Brain (organoid and tissue), 16 donors: ENCODE measurements at places on chromosomes 3 and 15.

GRCh38 chr3:46334741-46335478 is 19.0 kb upstream of the CCR2 start:
- DNase-seq = no peak

GRCh38 chr3:11006986-11007933 is 14.7 kb downstream of the SLC6A1 start:
- no peak for DNase-seq

GRCh38 chr15:60835974-60836373 is 357.0 kb upstream of the ICE2 start:
- DNase-seq = no peak

GRCh38 chr3:132630612-132631011 is 29.0 kb downstream of the ACAD11 start:
- DNase-seq = no peak

GRCh38 chr15:74569731-74570070 is 28.7 kb downstream of the ARID3B start:
- no peak for DNase-seq

DNA sequence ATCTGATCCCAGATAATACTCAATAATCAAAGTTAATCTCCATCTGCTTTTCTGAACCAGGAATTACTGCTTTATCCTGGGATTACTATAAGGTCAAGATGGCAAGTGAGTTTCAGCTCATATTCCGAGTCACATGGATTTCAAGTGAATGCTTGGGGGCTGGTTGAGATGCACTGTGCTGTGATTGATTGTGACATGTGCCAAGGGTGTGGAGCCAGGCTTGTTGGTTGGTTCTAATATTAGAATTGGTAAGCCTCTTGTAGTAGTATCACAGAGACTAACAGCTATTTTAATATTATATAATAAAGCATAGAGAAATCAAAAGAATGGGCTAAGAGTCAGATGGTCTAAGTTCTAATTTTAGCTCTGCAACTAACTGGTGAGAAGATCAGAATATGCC is 74.2 kb upstream of the ICE2 start:
- DNase-seq = no peak

DNA sequence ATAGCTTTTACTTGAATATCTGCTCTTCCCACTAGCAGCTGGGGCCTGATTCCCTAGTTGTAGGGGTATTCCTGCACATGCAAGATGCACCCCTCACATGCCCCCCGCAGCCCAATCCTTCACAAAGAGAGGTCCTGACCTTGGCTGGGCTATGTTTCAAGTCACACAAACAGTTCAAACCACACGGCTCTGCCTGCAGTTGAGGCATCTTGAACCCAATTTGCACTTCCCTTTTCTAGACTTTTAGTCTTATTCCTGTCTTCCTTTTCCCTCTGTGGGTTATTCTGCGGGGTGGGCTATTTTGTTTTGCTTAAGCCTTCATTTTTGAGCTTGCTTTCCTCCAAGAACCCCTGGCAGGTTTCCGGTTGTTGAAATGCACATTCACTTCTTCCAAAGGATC is 13.3 kb upstream of the CCR1 start:
- no peak for DNase-seq

DNA sequence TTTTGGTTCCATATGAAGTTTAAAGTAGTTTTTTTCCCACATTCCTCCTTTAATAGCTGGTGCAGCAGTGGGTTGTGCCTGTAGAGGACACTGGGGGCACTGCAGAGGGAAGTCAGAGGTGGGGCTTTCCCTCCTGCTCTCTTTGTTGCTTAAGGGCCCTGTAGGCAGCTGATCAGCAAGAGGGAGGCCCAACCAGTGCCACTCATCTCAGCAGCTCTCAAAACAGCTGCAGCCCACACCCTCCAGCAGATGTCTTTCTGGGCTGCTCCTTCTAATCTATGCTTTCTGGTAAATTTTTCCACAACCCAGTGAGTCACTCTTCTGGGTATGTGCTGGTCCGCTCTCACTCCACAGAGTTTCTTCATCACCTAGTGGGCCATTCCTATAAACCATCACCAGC is 263.8 kb downstream of the FEZF2 start:
- DNase-seq = no peak

- no peak for DNase-seq
These were observed 11.7 kb downstream of the SLC30A4 start for GRCh38 chr15:45510758-45511280.

DNA sequence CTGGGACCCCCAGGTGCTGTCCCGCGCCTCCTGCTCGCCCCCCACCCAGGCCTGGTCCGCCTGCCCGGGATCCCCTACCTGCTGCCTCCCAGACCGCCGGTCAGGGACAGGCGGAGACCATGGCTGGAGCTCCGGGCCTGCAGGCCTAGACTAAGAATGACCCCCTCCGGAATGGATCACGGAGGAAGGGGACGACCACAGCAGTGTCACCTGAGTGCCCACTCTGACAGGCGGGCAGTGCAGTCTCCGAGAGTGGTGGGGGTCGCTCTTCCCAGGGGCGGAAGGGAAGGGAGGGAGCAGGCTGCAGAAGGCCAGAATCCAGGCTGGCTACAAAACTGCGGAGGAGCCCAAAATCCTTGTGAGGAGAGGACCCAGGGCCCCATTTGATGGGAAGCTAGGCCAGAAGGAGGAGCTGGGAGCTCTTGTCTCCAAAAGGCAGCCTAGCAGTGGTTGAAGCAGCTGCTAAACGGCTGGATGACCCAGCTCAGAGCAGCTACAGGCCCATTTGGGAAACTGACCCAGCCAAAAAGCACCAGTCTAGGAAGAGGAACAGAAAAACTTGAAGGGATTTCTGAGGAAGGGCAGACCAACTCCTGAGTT is 908 bp upstream of the RAB43 start:
- peak; percentile 7 for DNase-seq

- no peak for DNase-seq
These were observed 38.3 kb upstream of the ESYT3 start for GRCh38 chr3:138395865-138396751.

GRCh38 chr3:146072824-146073223 is 88.2 kb downstream of the PLOD2 start:
- no peak for DNase-seq

- DNase-seq = no peak
These were observed 982.7 kb upstream of the NR2F2 start for GRCh38 chr15:95347837-95348236.

- no peak for DNase-seq
These were observed 49.7 kb downstream of the MRPS25 start for GRCh38 chr3:15015456-15015855.

- no peak for DNase-seq
These were observed 28.3 kb downstream of the RETNLB start for GRCh38 chr3:108728934-108729333.

- no peak for DNase-seq
These were observed 64.4 kb upstream of the PHLDB2 start for GRCh38 chr3:111794711-111795110.

- DNase-seq = no peak
These were observed 68.2 kb downstream of the NBEAL2 start for GRCh38 chr3:47047673-47048072.

- no peak for DNase-seq
These were observed 53.7 kb upstream of the FAM174B start for GRCh38 chr15:92709110-92709790.

DNA sequence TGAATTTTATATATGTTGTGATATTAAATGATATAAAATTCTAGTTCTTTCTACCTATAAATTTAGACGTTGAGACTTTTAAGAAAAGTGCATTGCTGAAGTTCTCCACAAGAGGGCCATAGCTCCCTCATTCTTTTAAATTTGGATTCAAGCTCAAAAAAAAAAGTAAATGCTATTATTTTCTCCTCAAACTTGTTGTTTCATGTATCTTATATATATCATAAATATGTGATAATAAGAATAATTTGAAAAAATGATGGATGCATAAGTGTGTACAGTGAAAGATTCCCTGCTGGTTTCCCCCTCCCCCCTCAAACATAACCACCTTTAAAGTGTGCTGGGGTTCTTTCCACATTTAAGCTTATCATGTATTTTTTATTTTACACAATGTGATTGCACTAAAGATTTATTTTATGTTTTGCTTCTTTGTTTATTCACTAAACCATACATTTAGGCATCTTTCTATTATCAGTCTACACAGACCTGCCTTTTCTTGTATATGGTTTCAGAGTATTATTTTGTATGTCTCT is 769.4 kb upstream of the GOLIM4 start:
- peak; percentile 35 for DNase-seq

GRCh38 chr3:152556731-152557254 is 278.1 kb upstream of the P2RY1 start:
- DNase-seq = no peak

GRCh38 chr3:16865335-16865734 is 19.4 kb upstream of the PLCL2 start:
- DNase-seq = no peak

DNA sequence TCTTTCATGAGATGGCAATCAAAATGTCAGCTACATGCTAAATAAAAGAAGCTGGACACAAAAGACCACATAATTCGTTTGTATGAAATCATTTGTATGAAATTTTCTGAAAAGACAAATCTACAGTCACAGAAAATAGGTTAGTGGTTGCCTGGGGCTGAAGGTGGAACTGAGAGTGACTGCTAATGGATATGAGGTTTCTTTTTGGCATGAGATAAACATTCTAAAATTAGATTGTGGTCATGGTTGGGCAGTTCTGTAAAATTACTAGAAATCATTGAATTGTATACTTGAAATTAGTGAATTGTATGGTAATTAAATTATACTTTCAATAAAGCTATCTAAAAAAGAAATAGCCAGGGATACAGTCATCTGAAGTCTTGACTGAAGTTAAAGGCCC is 2.7 kb upstream of the DMXL2 start:
- DNase-seq = no peak

DNA sequence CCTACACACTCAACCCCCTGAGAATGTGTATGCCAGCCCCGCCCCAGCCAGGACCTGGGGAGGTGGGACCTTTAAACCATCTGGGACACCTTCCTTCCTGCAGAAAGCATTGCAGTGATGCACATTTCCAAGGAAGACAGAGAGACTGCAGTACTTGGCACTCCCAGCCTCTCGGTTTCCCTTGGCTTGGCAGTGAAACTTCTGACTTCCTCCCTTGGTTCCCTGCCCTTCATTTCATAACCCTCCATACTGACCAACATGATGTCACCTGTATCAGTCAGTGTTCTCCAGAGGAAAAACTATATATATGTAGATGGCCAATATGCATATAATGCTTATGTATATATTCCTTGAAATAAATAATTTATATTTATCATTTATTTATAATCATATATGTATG is 103.2 kb downstream of the SST start:
- DNase-seq = no peak

DNA sequence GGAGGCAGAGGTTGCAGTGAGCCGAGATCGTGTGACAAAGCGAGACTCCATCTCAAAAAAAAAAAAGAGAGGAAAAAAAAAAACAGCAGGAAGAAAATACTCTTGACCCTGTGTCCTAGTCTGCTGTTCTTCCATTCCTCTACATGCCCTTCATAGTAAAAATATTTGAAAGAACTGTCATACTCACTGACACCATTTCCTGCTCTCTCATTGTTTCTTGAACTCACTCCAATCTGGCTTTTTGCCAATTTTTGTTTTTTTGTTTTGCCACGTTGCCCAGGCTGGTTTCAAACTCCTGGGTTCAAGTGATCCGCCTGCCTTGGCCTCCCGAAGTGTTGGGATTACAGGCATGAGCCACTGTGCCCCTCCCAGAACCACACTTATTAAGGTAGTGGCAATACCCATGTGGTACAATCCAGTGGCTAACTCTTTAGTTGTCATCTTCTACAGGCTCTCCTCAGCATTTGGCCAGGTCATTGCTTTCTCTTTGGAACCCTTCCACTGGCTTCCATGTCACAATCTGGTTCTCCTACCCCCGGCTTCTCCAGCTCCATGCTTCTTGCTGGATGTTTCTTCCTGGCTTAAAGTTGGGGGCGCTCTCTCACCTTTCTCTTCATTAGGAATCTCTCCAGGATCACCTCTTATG is 238.2 kb upstream of the C2CD4B start:
- no peak for DNase-seq

- no peak for DNase-seq
These were observed 22.1 kb upstream of the TMEM115 start for GRCh38 chr3:50381383-50381782.

DNA sequence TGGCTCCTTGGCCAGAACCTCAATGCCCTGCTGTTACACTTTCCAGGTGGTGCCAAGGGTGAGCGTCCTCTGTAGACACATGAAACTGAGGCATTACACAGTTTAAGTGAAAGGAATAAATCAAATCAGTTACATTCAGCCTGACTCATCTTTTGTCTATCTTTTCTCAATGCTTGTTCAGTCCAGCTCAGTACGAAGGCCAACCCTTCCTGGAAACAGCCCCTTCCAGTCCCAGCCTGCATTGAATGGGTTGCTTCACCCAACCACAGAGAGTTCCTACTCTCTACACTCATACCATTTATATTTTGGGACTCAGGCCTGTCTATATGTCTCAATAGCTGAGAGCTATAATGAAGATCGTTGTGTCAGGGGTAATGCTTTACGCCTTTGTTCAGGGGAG is 363.6 kb downstream of the RORA start:
- DNase-seq = no peak

- no peak for DNase-seq
These were observed 46.2 kb downstream of the C3orf38 start for GRCh38 chr3:88195951-88196434.

DNA sequence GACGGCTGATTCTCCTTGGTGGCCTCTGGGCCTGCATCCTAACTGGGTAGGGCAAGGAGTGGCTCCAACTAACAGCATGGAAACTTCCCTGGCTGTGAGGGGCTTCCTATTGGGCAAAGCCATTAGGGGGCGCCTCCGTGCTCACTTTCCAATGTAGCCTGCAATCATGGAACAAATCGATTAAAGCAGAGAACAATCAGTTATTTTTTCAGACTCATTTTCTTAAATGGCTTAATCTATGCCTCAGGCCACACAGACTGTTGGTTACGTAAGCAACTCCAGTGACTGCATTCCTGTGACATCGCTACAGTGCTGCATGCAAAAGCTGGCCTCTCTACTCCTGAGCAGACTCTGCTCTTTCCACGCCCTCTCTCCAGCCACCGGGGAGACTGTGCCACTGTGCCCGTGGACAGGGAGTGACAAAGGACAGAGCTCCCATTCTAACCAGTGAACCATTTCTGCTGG is 278.9 kb downstream of the KLF13 start:
- DNase-seq = no peak

DNA sequence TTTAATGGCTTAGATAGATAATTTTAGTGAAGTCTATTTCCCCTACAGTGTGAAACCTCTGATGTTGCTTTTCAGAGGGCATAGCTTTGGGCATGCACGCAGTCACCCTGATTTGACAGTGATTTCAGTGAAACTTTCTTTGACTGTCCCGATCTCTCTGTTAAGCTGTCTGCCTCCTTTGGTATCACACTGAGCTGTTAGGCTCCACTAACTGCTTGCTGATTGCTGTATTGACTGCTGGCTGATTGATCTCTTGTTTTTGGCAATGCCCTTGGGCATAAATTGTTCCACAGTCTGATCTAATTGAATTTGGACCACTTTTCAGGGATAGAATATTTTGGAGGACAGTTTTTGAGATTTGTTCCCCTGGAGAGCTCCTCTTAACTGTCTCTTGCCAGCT is 68.5 kb upstream of the CCDC54 start:
- no peak for DNase-seq
